ENCODE measurements at places on chromosomes 7 and 10.

- no peak for DNase-seq
These were observed 88.7 kb downstream of the SAMD9 start for GRCh38 chr7:93029056-93029455.

GRCh38 chr7:50781381-50782293, 1.1 kb downstream of the GRB10 start:
- no peak for DNase-seq

- no peak for DNase-seq
These were observed 2.6 kb downstream of the GRIFIN start for GRCh38 chr7:2473496-2474180.

DNA sequence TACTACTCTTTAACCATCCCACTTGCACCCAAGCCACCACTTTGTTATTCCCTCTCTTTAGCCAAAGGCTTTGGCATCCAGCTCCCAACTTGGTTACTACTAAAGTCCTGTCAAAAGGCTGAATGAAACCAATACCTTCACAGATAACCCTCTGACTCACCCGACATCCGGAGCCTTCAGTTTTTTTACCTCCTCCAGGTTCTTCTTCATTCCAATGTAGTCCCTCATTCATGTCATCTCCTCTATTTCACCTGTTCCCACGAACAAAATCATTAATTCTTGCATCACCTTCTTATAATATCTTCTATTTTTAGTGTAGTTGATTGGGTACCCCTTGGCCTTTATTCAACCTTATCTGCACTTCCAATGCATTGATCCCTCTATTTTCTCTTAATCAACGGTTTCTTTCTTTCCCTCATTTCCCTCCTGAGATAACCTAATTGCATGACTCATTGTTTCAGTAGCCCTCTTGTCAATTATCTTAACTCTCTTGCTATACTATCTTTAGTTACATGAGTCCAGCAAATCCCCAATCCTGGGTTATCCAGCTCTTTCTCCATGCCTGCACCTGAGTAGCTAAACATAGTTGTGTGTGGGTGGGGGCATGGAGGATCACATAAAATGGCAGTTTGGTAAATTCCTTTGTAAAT, 87.2 kb upstream of the COL1A2 start:
- DNase-seq, result no peak

DNA sequence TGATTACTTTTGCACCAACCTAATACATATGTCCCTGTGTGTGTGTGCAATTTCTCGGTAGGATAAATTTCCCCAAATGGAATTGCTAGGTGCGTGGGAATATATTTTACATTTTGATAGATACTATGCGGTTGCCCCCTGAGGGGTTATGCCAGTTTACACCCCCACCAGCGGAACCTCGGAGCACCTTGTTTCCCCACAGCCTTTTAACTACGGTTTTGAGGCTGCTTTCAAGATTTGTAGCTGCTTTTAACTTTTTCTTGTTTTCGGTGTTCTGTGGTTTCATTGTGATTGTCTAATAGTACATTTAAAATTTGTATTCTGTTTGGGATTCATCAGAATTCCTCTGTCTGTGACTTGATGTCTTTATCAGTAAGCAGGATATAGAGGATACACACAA, 22.0 kb downstream of the PROSER2 start:
- no peak for DNase-seq

DNA sequence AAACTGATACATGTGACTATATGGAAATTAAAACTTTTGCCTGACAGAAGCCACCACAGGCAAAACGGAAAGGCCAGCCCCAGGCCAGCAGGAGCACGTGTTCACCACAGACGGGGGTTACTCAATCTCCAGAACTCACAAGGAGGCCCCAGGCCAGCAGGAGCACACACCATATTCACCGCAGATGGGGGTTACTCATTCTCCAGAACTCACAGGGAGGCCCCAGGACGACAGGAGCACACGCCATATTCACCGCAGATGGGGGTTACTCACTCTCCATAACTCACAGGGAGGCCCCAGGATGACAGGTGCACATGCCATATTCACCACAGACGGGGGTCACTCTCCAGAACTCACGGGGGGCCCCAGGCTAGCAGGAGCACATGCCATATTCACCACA, 61.5 kb downstream of the NKX6-2 start:
- DNase-seq, result no peak
